ENCODE measurements at places on chromosomes 11 and 22.
A peak's percentile ranks its signal among the peaks of the same experiment; 100 is the strongest.

DNA sequence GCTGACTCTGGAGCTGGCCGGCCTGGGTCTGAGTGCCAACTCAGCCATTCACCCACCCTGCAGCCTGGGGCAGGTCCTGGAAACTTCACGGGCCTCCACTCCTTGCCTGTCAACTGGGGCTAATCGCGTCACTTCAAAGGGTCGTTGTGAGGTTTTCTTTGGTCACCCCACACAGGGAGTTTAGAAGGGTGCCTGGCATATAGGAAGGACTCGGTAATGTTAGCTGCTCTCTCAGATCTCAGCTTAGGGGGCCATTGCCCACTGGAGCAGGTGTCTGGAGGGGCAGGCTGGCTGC is 7.3 kb downstream of the INCENP start:
- DNase-seq, result no peak

DNA sequence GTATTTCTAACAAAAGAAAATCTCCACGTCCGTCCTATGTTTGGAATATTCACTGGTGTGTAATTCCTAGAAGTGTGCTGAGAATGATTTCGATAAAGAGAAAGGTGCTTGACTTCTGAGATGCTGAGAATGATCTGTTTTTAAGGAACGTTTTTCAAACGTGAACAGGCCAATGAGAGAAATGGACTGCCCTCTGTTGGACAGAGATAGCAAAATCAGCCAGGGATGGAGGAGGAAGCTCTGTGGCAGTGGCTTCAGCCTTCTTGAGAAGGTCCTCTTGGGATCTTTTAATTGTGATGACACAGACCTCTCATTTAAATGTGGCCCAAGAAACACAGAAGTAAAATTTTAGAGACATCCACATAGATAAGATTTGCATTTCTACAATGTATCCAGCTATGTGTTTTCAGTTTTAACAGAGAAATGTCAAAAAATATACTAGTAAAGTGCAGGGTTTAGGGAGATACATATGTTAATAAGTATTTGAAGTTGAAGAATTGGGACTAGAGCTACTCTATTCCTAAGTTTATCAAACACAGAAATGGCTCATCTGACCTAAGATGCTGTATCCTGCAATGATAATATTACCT is 84.0 kb upstream of the RCN1 start:
- peak; percentile 33 for DNase-seq

- no peak for DNase-seq
These were observed 46.1 kb upstream of the LINC01488 start for GRCh38 chr11:69435161-69435986.

- no peak for DNase-seq
These were observed 691.6 kb downstream of the NTM start for GRCh38 chr11:132062031-132062430.

GRCh38 chr22:25902402-25902801 is 160.4 kb downstream of the MYO18B start:
- no peak for DNase-seq

GRCh38 chr11:126098204-126098769 is 35.6 kb upstream of the CDON start:
- DNase-seq, result no peak

- DNase-seq, result peak; percentile 37
These were observed 3.4 kb downstream of the SCGB1D4 start for GRCh38 chr11:62295504-62295903.

DNA sequence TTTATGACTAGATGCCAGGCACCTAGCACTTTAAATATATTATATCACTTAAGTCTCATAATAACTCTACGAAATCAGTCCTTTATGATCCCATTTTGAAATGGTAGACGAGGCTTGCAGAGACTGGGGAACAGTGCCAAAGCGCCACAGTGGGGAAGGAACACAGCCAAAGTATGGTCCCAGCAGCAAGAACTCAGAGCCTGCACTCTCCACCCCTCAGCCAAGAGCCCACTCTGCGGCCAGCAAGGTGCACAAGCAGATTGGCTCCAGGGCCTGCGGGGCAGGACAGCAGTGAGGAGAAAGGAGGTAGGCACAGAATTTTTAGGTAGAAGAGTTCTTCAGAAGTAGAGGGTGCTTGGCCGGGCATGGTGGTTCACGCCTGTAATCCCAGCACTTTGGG is 61.4 kb downstream of the NRXN2 start:
- no peak for DNase-seq

DNA sequence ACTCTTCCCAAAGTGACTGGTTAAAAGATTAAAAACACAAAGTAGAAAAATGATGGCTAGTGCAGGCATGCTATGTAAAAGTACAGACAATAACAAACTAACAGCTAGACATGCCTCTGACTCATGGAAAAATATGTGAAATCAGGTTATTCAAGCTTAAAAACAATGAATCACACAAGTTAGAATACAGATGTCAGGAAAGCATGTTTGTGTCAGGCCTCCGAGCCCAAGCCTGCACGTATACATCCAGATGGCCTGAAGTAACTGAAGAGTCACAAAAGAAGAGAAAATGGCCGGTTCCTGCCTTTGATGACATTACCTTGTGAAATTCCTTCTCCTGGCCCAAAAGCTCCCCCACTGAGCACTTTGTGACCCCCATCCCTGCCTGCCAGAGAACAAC is 110.1 kb downstream of the NOX4 start:
- DNase-seq, result peak; percentile 1

DNA sequence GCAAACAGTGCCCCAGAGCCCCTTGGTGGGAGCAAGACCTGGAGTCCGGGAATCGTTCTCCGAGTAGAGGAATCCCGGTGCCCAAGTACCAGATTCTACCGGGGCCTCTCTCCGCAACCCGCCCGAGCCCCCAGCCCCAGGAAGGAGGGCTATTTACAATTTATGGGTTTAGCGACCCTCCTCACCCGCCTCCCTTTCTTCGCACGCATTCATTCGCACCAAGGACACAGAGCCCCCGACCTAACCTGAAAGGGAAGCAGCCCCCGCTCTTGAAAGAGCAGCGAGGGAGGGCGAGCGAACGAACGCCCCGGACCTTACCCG is 628 bp downstream of the LRP4 start:
- DNase-seq, result no peak

GRCh38 chr11:34205326-34206035 is 100.1 kb downstream of the NAT10 start:
- DNase-seq, result no peak

GRCh38 chr11:35241531-35241930 is 102.6 kb downstream of the CD44 start:
- DNase-seq, result no peak

GRCh38 chr11:32137869-32138268 is 47.0 kb downstream of the RCN1 start:
- no peak for DNase-seq

GRCh38 chr11:94516725-94517124 is 4.5 kb downstream of the C11orf97 start:
- no peak for DNase-seq

DNA sequence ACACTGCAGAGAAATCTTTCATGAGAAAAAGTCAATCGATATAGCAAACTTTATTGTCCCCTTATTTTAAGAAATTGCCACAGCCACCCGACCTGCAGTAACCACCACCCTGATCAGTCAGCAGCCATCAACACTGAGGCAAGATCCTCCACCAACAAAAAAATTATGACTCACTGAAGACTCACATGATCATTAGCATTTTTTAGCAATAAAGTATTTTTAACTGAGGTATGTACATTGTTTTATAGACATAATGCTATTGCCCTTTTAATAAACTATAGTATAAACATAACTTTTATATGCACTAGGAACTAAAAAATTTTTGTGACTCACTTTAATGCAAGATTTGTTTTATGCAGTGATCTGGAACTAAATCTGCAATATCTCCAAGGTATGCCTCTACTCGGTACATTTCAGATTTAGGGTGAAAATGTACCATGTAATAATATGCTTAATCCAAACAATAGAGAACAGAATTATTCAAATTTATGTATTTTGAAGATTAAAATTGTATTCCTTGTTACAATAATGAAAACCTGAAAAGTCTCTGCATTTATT is 79.2 kb upstream of the CEP126 start:
- no peak for DNase-seq

DNA sequence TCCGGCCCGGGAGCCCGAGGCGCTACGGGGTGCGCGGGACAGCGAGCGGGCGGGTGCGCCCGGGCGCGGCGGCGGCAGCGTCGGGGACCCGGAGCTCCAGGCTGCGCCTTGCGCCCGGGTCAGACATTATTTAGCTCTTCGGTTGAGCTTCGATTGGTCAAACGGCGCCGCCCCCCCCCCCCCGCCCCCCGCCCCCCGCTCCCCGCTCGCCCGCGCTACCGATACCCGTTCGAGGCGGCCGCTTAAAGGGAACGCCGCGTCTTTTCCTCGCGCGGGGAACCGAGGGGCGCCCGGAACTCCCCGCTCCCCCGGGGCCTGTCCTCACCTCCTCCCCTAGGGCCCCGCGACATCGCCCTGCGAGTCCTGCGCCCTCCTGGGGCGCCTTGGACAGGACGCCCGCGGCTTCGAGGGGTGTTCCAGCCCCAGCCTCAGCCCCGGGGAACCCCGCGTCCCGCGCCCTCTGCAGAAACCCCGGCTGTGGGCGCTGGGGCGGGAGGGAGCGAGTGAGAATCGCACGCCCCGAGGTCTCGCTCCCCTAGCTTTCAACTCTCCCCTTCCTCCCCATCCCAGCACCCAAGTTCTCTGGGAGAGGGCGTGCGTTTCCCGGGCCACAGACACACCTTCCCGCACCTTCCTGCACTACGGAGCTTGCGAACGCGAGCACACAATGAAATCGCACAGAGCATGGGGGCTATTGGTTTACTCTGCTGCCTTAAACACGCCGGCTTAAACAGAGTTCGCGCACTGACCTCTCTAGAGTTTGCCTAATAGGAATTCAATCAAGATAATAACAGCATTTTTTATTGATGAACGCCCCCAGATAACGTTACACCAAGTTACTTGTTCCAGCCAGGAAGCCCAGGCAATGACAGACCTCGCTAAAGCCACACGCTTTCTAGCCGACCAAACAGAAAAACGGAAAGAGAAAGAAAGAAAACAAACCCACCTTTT is at the start of gene BDNF:
Gene BDNF, minus strand, starts transcription at position 105 of the 951 bp plus-strand sequence. CDS start 41,891 bp downstream, outside the sequence.
- DNase-seq, result no peak

GRCh38 chr11:134516529-134516928 is 104.5 kb upstream of the B3GAT1 start:
- no peak for DNase-seq

DNA sequence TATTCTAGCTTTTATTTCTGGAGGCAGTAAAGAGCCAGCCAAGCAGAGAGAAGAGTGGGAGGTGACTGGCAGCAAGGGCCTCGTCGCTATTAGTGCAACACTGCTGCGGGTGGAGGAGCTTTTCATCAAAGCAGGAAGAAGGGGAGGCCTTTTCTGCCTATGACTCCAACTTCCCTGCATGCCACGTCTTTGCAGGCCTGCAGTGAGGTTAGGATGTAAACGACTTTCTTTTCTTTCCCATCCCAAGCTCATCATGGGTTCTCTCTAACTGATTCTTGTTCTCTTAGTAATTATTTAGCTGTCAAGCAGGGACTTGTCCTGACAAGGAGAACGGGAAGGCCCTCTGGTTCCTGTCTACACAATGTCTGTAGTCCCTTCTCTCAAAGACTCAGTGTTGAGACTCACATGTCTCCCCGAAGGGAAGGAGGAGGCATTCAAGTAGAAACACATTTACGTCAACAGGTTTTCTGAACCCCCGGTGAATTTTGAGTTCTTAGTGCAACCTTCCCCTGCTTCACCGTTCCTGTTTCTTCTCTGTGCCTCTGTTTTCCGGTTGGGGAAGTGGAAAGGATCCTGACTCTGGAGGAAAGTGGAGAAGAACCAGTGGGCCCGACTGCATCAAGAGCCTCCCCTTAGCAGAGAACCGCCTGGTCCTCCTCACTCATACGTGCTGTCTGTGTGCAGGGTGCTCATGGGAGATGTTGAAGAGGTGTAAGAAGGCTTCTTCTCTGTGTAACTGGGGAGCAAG is 56.9 kb downstream of the PACS1 start:
- DNase-seq, result peak; percentile 81

GRCh38 chr11:110759972-110760381 is 47.7 kb upstream of the ARHGAP20 start:
- no peak for DNase-seq

GRCh38 chr22:28604966-28605761 is 74.5 kb downstream of the TTC28 start:
- DNase-seq, result no peak

DNA sequence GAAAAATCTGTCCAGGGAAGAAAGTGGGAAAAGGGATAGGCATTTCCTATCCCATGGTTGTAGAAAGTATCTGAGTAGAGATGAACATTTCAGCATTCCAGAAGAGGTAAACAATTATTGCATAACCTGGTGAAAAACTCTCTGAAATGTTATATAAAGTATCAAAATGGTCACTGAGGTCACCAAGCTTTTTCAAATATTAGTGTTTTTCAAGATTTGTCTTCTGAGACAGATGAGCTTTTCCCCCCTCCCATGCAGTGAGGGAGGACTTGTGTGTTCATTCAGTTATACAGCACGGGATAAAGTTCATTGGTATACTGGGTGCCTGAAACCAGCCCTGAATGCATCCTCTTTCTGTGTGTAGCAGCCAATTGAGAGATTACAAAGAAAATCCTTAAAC is 1.9 kb upstream of the DEPDC7 start:
- DNase-seq, result no peak

DNA sequence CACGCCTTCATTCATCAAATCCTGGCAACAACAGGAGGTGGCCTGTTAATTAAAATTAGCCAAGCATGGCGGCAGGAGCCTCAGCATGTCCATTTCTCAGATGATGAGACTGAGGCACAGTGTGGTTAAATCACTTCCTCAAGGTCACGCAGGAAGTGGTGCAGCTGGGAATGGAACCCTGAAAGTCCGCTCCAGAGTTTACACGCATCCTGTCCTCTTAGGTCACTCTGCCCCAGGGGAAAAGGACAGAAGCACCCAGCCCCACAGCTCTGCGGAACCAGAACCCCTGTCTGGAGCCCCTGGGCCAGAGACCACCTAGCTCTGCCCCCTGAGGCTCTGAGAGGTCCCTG is 19.6 kb downstream of the RPL3 start:
- no peak for DNase-seq

DNA sequence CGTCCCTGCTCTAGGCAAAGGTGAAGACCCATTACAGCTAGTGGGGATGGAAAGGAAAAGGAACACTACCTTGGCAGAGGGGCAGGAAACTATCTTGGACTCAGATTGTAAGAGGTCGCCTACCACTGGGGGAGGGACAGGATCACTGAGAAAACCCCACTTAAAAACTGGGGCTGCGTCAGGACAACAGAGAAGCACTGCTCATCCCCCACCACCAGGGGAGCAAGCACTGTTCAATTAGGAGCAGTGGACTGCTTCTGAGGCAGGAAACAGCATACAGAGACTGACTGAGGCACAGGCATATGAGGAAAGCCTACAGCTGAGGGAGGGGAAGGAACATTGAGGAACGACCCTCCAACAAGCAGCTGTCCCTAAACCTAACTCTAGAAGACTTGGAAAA is 20.8 kb upstream of the DLAT start:
- peak; percentile 42 for DNase-seq

GRCh38 chr11:132914600-132914999 is 617.7 kb downstream of the OPCML start:
- DNase-seq, result no peak

DNA sequence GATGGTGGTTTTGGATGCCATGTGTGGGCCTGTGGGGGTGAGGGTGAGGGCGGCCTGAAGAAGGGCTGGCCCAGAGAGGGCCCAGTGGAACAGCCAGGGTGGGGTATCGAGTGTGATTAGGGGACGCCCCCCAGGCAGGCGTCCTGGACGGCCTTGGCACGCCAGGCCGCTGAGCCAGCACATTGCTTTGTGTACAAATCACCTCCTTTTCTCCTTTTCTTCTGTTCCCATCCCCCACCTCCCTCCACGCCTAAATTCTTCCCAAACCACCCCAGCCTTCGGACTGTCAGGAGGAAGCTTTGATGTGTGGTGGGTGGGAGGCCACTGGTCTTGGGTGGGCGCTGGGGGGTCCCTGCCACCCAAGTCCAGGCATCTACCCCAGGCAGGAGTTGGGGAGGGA is 7.8 kb upstream of the CD248 start:
- no peak for DNase-seq

Measured in activated CD8-positive, alpha-beta T cell treated with anti-CD3 and anti-CD28 coated beads for 36 hours (primary cell).